ENCODE measurements at places on chromosomes 13 and 19.

- DNase-seq: no peak
These were observed 57.0 kb upstream of the IPO5 start for GRCh38 chr13:97896446-97896845.

DNA sequence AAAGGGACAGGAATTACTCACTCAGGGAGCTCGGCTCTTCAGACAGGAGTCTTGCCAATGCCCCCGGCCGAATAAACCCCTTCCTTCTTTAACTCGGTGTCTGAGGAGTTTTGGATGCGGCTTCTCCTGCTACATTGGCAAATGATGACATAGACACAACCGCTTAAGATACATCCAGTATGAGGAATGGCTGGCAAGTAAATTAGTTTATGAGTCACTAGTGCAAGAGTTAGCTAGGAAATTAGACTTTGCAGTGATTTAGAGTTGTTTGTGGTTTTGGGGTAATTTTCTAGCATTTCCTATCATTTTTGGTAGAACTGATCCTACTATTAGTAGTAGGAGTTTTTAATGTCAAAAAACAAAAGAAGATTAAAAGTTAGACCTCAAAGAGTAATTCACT, 166.2 kb downstream of the SLITRK1 start:
- no peak for DNase-seq

DNA sequence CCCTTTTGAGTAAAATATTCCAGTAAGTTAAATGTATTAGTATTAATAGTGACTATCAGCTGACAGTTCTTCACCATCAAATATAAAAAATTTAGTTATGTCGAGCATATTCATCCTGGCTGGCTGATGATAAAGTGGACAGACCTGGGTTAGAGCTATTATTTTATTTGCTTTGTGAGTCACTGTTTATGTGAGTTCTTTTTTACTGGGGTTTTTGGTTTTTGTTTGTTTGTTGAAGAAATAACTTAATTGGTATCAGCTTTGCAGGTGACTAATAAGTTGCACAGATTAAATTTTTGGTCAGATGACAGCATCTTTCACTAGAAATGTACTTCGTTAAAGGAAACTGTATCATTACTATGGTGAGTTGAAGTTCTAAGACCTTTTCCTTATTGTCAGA, 224.7 kb downstream of the GGACT start:
- DNase-seq: no peak

DNA sequence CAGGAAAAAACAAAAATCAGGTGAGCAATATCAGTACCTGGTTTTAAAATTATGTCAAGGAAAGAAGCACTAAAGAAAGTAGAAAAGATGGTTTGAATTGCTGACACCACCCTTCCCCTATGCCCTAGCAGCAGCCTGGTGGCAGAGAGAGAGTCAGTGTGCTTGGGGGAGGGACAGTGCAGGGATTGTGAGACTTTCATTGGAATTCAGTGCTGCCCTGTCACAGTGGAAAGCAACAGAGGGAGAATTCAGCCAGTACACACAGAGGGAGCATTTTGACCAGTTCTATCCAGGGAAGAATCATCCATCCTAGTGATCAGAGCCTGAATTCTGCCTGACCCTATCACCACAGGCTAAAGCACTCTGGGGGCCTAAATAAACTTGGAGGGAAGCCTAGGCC, 222.4 kb upstream of the PCDH17 start:
- DNase-seq: no peak

- no peak for DNase-seq
These were observed 8.2 kb downstream of the EID2B start for GRCh38 chr19:39524495-39524894.

GRCh38 chr13:66899955-66900354, 330.2 kb downstream of the PCDH9 start:
- DNase-seq: no peak

DNA sequence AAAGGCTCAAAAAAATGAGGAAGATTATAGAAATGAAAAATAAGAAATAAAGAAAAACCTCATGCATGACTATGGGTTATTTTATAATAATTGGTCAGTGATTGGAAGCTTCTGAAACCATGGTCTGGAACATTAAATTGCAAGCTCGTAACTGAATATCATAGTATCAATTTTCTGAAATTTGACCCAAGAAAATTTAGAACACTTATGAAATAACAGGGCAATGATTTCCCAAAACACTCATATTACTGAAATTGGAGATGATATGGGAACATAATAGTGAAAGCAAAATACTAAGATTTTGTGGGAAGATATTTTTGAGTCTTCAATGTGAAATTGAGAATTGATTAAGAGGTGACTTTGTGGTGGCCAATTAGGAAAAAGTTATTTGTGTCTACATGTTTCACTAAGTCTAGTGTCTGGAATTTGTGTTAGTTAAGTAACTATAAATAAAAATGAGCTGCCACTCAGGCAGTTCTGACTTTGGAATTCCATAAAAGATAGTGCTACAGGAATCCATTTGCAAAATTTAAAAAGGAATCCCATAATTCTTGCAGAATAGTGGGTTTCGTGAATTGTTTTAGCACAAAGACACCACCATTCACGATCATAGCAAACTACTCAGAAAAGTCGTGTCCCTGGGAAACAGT, 603.0 kb downstream of the LMO7 start:
- no peak for DNase-seq

GRCh38 chr13:114102521-114103288, 29.7 kb downstream of the RASA3 start:
- no peak for DNase-seq

DNA sequence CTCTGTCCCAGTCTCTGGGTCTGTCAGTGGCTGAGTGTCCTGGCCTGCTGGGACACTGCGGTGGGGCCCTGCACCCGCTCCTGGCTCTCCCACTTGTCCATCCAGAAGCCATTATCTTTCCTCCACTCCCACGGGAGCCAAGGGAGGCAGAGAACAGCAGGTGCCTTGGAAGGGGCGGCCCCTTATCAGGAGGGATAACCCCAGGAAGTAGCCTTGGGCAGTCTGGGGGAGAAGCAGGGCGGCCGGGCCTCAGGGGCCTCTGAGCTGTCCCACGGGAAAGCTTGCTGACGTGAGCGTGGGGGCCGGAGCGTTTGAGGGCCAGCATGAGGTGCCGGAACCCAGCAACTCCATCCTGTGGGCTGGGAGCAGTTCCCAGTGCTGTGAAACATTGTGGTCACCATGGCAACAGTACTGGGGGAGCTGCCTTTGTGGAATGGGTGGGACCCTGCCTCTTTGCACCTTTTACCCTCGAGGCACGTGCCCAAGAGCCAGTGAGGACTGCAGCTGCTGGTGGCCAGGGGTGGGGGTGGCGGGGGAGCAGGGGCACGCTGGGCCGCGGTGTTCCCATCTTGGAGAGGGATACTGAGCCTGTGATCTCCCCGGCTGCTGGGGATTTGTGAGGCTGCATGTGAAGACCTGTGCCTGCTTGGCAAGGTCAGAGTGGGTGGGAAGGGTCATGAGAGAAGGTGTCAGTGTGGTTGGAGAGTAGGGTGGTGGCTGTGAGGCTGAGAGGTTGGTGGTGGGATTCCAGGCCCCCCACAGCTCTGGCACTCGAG, 20.9 kb downstream of the KLHL26 start:
- no peak for DNase-seq

DNA sequence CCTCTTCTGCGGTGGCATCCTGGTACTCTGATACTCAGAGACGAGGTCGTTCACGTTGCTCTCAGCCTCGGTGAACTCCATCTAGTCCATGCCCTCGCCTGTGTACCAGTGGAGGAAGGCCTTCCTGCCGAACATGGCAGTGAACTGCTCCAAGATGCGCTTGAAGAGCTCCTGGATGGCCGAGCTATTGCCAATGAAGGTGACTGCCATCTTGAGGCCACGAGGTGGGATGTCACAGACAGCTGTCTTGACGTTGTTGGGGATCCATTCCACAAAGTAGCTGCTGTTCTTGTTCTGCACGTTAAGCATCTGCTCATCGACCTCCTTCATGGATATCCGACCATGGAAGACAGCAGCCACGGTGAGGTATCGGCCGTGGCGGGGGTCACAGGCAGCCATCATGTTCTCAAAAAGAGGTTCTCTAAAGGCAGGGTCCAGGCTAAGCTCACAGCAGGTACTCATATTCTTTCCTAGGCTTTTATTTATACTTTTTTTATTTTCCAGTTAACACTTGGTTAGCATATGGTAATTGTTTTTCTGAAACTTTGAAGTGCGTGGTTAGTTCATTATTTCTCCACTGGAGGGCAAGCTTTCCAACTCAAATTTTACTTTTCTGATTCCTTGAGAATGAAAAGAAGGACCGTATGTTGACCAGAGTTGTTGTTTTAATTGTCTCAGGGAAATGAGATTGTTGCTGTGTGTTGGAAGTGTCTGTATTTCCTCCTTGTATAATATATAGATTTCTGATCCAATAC, 72.4 kb upstream of the RGCC start:
- no peak for DNase-seq

GRCh38 chr19:56949626-56950025, 109.1 kb upstream of the PEG3 start:
- no peak for DNase-seq

- no peak for DNase-seq
These were observed 103.8 kb downstream of the FGF14 start for GRCh38 chr13:102298051-102298450.

Measured in stimulated activated CD4-positive, alpha-beta T cell treated with anti-CD3 and anti-CD28 coated beads, Interleukin-15, amount 100 ng/mL, for 48 hours (primary cell).